ENCODE measurements at places on chromosomes 2 and 18.

GRCh38 chr2:148110184-148110583 lies 89.3 kb downstream of the MBD5 start:
- DNase-seq = no peak

DNA sequence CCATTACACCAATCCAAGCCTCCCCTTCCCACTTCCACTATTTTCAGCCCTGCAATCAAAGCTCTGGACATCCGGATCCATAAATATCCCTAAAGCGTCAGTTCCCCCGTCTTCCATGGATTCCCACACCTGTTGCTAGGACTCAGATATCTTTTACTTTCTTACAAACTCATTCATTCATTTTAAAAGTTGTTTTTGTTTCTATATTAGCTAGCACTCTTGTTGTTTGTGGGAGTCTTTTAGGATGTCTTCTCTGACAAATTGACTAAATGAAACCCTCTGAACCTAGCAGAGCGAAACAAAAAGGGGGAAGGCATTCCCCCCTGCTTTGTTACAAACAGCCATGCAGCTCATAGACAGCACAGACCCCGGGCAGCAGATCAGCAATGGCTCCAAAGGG lies 9.0 kb upstream of the NBAS start:
- DNase-seq = no peak

GRCh38 chr2:19321946-19322345 lies 36.5 kb downstream of the OSR1 start:
- DNase-seq = no peak

- no peak for DNase-seq
Measured at GRCh38 chr18:38847326-38847725, 1281.7 kb upstream of the CELF4 start.

GRCh38 chr2:151374436-151374835 lies 17.0 kb downstream of the TNFAIP6 start:
- DNase-seq = peak; percentile 59

DNA sequence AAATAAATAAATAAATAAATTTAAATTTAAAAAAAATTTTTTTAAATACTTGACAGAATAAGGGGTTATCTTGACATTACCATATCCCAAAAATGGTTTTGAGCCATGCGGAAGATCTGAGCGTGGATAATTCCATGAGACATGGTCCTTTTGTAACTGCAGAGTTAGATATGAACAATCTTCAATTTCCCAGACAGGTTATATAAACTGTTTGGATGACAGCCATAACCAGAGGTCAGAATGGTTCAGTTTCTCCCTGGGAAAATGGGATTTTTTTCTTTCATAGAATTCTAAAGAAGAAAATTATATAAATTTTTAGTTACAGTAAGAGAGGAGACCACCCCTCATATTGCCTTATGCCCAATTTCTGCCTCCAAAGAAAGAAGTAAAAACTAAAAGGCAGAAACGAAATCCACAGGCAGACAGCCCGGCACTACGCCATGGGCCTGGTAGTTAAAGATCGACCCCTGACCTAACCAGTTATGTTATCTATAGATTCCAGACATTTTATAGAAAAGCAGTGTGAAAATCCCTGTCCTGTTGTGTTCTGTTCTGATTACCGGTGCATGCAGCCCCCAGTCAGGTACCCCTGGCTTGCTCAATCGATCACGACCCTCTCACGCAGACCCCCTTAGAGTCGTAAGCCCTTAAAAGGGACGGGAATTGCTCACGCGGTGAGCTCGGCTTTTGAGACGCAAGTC lies 3.0 kb downstream of the GALM start:
- no peak for DNase-seq

DNA sequence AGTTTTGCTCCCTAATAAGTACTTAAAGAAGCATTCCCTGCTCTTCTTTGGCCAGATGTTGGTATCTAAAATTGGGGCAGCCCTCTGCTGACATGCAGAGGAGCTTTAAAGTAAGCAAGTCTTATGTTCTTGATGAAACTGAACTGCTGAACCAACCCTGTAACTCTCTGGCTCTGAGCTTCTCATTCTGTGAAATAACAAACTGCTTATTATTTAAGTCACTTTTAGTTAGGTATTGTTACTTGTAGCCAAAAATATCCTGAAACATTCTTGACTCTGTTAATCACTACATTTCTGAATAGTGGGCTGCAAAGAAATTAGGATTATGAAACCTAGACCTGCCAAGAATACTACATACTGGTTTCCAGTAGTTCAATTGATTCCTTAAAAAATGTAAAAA lies 15.5 kb downstream of the PPP3R1 start:
- no peak for DNase-seq

- DNase-seq = peak; percentile 1
Measured at GRCh38 chr18:51522821-51523220, 325.3 kb upstream of the MEX3C start.

- no peak for DNase-seq
Measured at GRCh38 chr2:2590841-2591541, 259.9 kb upstream of the MYT1L start.

GRCh38 chr2:172792711-172793110 lies 57.1 kb downstream of the RAPGEF4 start:
- DNase-seq = no peak

- DNase-seq = no peak
Measured at GRCh38 chr2:149258531-149258930, 71.9 kb upstream of the LYPD6 start.

DNA sequence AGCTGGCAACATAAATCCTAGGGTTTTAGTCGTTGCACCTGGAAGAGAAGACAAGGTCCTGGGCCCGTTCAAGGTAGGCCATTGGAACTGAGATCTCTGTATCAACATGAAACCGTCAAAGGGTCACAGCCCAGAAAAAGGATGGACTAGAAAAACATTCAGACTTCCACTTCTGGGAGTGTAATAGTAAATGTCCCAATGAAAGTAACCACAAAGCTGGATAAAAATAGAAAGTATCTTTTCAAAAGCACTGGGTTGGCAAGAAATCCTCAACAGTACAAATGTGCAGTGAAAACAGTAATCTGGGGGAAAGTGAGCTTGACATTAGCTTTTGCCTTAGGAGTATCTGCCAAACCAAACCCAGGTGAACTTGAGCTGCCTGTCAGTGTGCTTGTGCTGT lies 12.9 kb downstream of the CGREF1 start:
- no peak for DNase-seq

DNA sequence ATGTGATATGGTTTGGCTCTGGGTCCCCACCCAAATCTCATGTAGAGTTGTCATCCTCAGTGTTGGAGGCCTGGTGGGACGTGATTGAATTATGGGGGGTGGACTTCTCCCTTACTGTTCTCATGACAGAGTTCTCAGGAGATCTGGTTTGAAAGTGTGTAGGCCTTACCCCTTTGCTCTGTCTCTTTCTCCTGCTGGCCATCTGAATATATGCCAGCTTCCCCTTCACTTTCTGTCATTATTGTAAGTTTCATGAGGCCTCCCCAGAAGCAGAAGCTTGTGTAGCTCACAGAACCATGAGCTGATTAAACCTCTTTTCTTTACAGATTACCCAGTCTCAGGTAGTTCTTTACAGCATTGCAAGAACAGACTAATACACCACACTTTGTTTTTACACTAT lies 222.3 kb downstream of the DOK6 start:
- DNase-seq = no peak

DNA sequence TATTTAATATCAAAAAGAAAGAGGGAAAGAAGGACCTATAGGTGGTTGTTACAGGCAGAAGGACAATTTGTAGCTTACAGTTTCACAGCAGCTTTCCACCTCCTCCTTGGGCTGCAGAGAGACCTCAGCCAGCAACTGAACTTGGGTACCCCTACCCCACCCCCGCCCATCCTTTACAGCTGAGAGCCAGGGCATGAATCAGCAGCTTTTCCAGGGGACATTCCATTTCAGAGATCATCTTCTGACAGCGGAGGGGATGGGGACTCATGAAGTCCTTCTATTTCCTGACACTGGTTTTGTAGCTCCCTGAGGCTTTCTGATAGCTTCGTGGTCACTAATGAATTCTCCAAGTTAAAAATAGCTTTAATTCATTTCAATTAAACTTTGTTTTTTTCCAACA lies 96.4 kb downstream of the ITGB1BP1 start:
- no peak for DNase-seq

DNA sequence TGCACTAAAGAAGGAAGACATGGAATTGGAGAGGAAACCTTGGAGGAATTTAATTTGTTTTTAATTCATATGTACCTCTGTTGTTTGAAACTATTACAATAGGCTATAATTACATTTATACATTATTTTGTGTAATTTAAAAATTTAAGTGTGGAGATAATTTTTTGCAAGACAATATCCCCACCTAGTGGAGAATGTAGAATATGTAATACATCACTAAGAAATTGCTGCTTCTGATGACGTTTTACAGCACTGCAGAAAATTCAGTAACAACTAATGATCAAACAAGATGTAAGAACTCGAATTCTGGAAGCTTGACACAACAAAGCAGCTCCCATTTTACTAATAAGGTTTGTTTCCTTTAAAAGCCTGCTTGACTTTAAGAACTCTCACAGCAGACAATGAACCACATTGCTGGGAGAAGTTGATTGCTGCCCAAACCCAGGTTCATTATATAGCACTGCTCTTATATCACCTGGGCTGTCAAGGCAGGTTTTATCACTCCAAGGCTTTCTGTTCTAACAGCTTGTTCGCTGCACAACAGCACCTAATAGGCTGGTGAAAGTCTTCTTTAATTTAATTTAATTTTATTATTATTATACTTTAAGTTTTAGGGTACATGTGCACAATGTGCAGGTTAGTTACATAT lies 53.4 kb downstream of the THADA start:
- peak; percentile 33 for DNase-seq

All from fibroblast of skin of left quadriceps (primary cell).